ENCODE measurements at places on chromosomes 7 and 10.

GRCh38 chr10:76866841-76867586 lies 770.6 kb downstream of the KCNMA1 start:
- no peak for DNase-seq

- no peak for DNase-seq
Observed at GRCh38 chr10:60868946-60869345, 75.0 kb downstream of the RHOBTB1 start.

DNA sequence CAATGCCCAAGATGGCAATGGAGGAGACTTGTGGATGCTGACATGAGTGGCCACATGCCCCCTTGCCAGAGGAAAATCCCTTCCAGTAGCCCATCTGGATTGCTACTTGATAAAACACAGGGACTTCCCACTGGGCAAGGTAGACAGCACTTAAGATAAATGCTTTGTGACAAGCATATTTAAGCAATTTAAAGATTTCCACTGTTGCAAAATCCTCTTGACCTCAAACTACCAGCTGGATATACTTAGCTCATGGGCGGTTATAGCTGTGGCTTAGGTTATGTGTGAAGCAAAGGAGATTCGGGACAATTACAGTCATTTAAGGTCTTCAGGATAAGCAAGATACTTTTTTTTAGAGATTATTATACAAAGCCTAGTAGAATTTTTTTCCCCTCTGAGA lies 238.1 kb downstream of the BMPER start:
- no peak for DNase-seq

- DNase-seq: no peak
Observed at GRCh38 chr10:12852687-12853086, 148.8 kb downstream of the CCDC3 start.

GRCh38 chr10:74936577-74937265 lies 110.3 kb downstream of the KAT6B start:
- DNase-seq: no peak

DNA sequence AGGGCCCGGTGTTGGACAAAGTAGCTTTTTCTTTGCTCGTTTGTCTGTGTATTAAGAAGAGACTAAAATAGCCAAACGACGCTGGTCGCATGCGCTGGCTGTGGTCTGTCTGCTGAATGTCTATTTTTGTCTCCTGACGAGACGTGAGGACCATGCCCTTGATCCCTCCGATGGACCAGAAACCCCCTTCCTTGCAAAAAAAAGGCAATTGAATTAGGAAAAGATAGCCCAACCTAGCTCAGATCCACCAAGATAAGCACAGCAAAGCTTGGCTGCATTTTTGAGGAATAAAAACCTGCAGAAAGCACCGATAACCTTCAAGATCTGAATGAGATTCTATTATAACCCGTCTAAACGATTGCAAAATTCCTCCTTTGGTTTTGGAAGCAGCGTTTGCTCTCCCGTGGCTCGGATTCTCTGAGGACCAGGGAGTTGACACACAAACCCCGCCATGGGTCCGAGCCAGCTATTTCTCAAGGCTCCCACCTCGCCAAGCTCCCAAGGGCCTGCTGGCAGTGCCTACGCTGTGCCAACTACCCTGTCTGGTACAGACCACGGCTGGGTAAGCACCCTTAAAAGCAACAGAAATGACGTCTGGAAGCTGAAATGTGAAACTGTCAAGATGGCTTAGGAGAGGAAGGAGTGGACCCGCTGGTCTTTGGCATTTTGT lies 17.7 kb upstream of the TTYH3 start:
- no peak for DNase-seq

GRCh38 chr7:2005786-2006185 lies 227.0 kb downstream of the MAD1L1 start:
- DNase-seq: no peak

DNA sequence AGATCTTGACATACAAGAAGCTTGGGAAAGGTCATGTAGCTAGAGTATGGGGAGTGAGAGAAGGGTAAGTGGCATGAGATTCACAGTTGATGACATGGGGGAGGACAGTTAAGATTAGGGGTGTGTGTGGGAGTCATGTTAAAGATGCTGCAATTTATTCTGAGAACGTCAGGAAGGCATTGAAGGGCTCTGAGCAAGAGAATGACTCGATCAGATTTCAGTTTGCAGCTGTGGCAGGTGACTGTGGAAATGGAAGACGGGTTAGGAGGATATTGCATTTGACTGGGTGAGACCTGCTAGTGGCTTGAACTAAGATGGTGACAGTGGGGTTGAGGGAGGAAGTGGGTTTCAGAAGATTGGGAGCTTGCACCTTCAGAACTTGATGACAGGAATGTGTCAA lies 5.6 kb downstream of the CDC123 start:
- no peak for DNase-seq

GRCh38 chr10:101562231-101562630 lies 25.8 kb downstream of the POLL start:
- DNase-seq: no peak

- no peak for DNase-seq
Observed at GRCh38 chr10:6074489-6075301, 12.5 kb upstream of the IL2RA start.

GRCh38 chr10:61110188-61110844 lies 166.3 kb upstream of the RHOBTB1 start:
- no peak for DNase-seq

- DNase-seq: no peak
Observed at GRCh38 chr7:111438369-111439289, 123.7 kb downstream of the IMMP2L start.

GRCh38 chr10:122249991-122250750 lies 20.9 kb upstream of the BTBD16 start:
- no peak for DNase-seq

GRCh38 chr10:58334817-58335305 lies at the start of gene UBE2D1:
Gene UBE2D1, plus strand, starts transcription at chr10:58335006. Its CDS starts 196 bp downstream, at chr10:58335202.
- DNase-seq: peak; percentile 52

DNA sequence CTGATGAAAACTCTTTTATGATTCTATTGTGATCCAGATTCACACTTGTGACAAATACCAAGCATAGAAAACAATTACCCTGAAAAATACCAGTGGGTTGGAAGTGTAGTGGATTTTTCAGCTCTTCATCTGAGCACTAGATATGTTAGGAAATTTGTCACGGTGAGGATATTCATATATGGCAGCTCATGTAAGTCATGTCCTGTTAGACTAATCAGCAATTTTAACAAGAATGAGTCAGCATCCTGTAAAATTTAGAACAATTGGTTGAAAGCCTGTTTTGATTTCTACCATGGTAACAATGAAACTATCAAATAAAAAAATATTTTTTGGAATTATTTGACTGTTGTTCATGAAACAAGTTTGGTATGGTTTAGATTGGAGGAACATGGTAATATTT lies 334.3 kb downstream of the CACNA2D1 start:
- no peak for DNase-seq

GRCh38 chr10:98100476-98100875 lies 34.0 kb upstream of the R3HCC1L start:
- DNase-seq: no peak
